ENCODE measurements at places on chromosomes 4 and X. TPM values are rescaled to one million over a fixed set of nuclear protein-coding genes. Genes with fewer than 3 reads are reported as not detected.

Gene ADH1C
- not detected for total RNA-seq

Gene MYL5
- total RNA-seq = 14.0 TPM

Gene GPC3
- 0.98 TPM for total RNA-seq

Gene LANCL3
- 2.4 TPM for total RNA-seq

DNA sequence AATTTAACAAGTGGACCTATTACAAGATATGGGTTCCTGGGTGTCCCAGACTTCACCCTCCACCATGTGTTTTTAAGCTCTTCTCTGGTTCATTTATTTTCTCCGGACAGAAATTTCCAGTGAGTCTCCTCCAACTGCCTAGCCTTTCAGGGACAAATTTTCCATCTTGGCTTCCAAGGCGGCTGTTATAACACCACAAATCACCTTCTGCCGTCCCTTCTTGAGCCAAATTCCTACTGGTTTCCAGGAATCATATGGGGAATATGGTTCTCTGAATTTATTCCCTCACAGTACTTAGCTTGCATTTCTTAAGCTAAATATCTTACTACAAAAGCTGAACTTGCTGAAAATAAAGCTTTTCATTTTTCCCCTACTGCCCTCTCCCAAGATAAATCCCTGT is 18.8 kb downstream of the NEXMIF start:
- H3K4me1 ChIP-seq = no peaks in the 10 kb centered on the region
- no peaks in the 10 kb centered on the region for H3K27me3 ChIP-seq
- DNase-seq = no peak
- H3K4me3 ChIP-seq = no peak overlapping the region
- H3K36me3 ChIP-seq = no peaks in the 10 kb centered on the region

GRCh38 chrX:67544281-67545035 is 637 bp downstream of the AR start:
- H3K27ac ChIP-seq = no peak overlapping the region
- no peaks in the 10 kb centered on the region for H3K36me3 ChIP-seq
- no peak overlapping the region for H3K4me3 ChIP-seq
- DNase-seq = no peak
- no peaks in the 10 kb centered on the region for H3K27me3 ChIP-seq

GRCh38 chrX:10062352-10062751 is 94.4 kb upstream of the CLCN4 start:
- H3K4me3 ChIP-seq = no peak overlapping the region
- H3K36me3 ChIP-seq = no peaks in the 10 kb centered on the region
- no peaks in the 10 kb centered on the region for H3K27me3 ChIP-seq

DNA sequence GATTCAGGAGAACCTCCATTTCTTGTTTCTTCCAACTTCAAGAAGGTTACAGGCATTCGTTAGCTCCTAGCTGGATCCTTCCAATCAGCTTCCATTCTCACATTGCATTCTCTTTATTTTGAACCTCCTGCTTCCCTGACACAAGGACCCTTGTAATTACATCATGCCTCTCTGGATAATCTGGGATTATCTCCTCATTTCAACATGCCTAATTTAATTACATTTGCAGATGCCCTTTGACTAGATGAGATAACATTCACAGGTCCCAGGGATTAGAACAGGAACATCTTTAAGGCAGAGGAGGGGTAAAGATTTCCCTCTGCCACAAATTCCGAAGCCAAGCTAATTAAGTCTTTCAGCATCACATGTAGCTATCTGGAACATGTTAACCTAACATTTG is 753.8 kb upstream of the PCDH7 start:
- H3K4me3 ChIP-seq = no peak overlapping the region
- H3K4me1 ChIP-seq = no peaks in the 10 kb centered on the region
- H3K27ac ChIP-seq = no peak overlapping the region

DNA sequence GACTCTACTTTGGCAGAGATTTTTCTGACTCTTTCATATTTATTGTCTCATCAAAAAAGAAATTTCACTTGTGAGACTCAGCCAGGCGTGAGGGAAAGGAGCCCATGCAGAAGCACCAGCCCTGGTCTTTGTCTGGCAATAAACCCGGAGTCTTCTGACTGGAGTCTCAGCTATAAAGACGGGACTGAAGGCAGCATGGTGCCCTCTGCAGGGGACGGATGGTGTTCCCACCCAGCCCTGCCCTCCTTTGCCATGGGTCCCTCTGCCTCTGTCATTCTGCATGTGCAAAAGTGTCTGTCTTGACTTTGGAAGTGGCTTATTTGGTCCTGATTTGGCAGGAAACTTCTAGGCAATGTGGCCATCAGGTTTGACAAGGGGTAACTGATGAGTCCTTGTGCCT is 14.2 kb downstream of the ZNF185 start:
- H3K27ac ChIP-seq = no peak overlapping the region
- H3K4me3 ChIP-seq = no peak overlapping the region
- no peak for DNase-seq
- H3K27me3 ChIP-seq = no peaks in the 10 kb centered on the region

GRCh38 chrX:44072631-44073030 is 99.4 kb upstream of the NDP start:
- no peak overlapping the region for H3K27ac ChIP-seq
- no peaks in the 10 kb centered on the region for H3K36me3 ChIP-seq
- no peak overlapping the region for H3K4me3 ChIP-seq
- H3K27me3 ChIP-seq = no peaks in the 10 kb centered on the region

DNA sequence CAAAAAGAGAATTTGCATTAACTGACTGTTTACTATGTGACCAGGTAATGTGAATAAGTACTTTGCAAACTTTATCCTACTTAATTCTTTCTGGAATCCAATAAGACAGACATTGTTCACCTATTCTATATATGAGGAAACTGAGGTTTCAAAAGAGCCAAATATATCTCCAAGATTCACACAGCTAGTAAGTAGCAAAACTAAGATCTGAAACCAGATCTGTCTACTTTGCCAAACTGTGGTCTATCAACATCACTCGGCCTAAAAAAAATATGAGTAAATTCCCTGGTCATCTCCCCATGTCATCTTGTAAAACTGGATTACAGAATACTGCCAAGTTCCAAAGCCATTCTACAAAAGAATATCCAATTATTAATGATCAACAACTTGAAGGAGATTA is 52.8 kb downstream of the ANAPC10 start:
- H3K27me3 ChIP-seq = no peaks in the 10 kb centered on the region
- no peak for DNase-seq
- H3K4me3 ChIP-seq = no peak overlapping the region
- H3K36me3 ChIP-seq = no peaks in the 10 kb centered on the region
- no peak overlapping the region for H3K27ac ChIP-seq

DNA sequence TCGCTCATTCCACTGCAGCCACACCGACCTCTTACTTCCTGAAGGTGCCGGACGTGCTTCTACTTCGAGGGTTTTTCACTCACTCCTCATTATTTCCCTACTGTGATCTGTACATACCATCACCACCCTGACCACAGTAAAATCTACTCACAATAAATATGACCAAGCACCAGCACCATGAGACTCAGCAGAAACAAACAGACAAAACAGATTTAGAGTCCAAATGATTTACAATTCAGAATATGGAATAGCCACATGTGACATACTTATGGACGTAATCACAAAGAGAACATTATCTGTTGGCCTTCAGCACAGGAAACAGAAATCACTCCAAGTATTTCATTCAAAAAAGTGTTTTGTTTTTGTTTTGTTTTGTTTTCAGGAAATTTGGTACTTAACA is 16.1 kb upstream of the KLB start:
- H3K4me3 ChIP-seq = no peak overlapping the region
- no peaks in the 10 kb centered on the region for H3K27me3 ChIP-seq
- H3K4me1 ChIP-seq = no peaks in the 10 kb centered on the region
- H3K36me3 ChIP-seq = no peaks in the 10 kb centered on the region

DNA sequence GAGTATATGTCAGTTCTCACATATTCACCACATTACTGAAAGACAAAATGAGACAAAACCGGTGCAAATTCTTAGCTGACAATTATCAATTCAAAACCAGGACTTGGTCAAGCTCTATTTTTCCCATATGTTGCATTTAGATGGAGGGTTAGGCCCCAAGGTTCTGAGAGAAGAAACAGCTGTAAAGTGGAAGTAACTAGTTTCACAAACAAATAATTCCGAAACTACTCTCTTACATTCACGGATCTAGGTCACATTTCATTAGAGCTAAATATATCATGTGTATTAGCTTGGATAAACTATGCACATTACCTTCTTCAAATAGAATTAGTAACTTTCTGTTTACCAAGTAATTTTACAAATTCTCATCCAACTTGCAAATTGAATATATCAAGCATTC is 3.7 kb upstream of the GABRA2 start:
- DNase-seq = no peak
- no peaks in the 10 kb centered on the region for H3K27me3 ChIP-seq
- no peaks in the 10 kb centered on the region for H3K4me1 ChIP-seq
- no peaks in the 10 kb centered on the region for H3K36me3 ChIP-seq

GRCh38 chrX:40700640-40701342 is 34.6 kb downstream of the MED14 start:
- H3K27me3 ChIP-seq = no peaks in the 10 kb centered on the region
- H3K36me3 ChIP-seq = no peaks in the 10 kb centered on the region
- DNase-seq = no peak
- H3K4me1 ChIP-seq = no peaks in the 10 kb centered on the region

GRCh38 chr4:534576-535151 is 35.7 kb downstream of the PIGG start:
- H3K27me3 ChIP-seq = no peaks in the 10 kb centered on the region
- no peak overlapping the region for H3K27ac ChIP-seq
- DNase-seq = no peak
- H3K4me1 ChIP-seq = no peaks in the 10 kb centered on the region
- H3K36me3 ChIP-seq = peaks cover 13% of the 10 kb centered on the region
- H3K4me3 ChIP-seq = no peak overlapping the region

DNA sequence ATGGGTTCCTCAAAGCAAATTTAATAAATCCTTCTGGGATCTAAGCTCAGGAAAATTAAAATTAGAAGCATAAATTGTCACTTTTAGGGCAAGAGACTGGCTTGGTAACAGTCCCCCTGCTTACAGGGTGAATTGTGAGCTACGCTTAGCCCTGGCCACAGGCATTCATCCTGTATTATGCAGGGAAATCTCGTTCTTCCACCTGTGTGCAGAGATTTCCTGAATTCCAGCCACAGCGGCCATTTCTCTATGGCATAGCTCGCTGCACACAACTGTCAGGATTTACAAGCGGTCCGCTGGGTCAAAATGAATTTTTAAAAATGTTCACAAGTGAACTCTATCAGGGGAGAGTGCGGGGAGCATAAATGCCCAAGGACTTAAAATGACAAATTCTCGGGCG is 111.9 kb downstream of the DCTD start:
- H3K4me3 ChIP-seq = no peak overlapping the region
- H3K4me1 ChIP-seq = peaks cover 20% of the 10 kb centered on the region
- H3K36me3 ChIP-seq = no peaks in the 10 kb centered on the region
- DNase-seq = no peak
- H3K27me3 ChIP-seq = no peaks in the 10 kb centered on the region
- no peak overlapping the region for H3K27ac ChIP-seq

DNA sequence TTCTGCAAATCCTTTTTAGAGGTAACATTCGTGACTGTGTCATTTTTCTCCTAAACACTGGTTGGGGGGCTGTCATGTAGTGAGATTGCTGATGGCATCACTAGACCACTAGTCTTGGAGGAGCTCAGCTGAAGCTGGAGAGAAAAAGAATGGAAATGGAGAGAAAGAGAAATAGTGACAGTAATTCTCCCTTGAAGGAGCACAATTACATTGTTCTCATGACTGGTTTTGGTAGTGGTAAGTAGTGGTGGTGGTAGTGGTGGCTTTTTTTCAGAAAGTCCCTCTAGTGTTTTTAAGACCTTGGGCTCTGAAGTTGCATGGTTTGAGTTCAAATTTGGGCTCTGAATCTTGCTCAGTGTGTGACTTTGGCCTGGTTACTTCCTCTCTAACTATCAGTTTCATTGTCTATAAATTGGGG is 99.8 kb downstream of the LARP7 start:
- H3K27ac ChIP-seq = no peak overlapping the region
- H3K4me1 ChIP-seq = peaks cover 8% of the 10 kb centered on the region
- H3K27me3 ChIP-seq = no peaks in the 10 kb centered on the region
- H3K4me3 ChIP-seq = no peak overlapping the region
- H3K36me3 ChIP-seq = no peaks in the 10 kb centered on the region

- no peak for DNase-seq
- peaks cover 17% of the 10 kb centered on the region for H3K4me1 ChIP-seq
- peaks cover 7% of the 10 kb centered on the region for H3K36me3 ChIP-seq
- H3K27me3 ChIP-seq = no peaks in the 10 kb centered on the region
Observed at GRCh38 chr4:101334963-101335572, 12.3 kb downstream of the PPP3CA start.

DNA sequence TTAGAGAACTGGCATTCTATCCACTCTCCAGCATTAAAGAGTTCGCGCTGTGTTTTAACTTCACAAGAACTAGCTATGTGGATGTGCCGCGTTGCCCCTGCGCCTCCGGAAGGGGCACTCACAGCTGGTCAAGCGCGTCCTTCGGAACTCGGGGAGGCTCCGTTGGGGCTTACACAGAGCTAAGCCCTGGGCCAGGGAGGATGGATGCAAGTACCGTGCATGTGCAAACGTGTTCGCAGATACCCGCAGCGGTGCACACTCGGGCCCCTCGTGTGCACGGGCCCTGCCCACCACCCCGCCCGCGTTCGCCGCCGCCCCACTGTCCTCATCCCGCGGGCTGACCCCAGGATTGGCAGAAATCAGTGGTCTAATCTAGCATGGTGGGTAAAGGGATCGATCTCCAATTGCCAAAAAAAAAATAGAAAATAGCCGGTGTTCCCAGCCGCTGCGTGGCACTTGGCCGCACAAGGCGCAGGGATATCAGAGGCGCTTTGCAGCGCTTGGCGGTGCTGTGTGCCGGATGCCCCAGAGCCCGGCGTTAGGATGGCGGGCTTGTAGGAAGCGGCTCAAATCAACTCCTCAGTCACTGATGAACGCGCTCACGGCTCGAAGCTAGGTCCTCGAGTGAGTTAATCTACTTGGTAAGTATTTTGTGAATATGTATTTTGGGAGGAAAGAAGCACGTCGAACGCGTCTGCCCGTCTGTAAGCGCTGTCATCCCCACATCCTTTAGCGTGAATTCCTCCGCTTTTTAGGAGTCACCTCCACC is 989 bp upstream of the PCDH10 start:
- no peak overlapping the region for H3K4me3 ChIP-seq
- H3K27me3 ChIP-seq = no peaks in the 10 kb centered on the region
- H3K36me3 ChIP-seq = no peaks in the 10 kb centered on the region
- no peak overlapping the region for H3K27ac ChIP-seq
- no peak for DNase-seq

- no peak for DNase-seq
- no peak overlapping the region for H3K27ac ChIP-seq
- H3K4me3 ChIP-seq = no peak overlapping the region
- no peaks in the 10 kb centered on the region for H3K36me3 ChIP-seq
- no peaks in the 10 kb centered on the region for H3K4me1 ChIP-seq
- H3K27me3 ChIP-seq = no peaks in the 10 kb centered on the region
Observed at GRCh38 chr4:18722748-18723191, 701.2 kb upstream of the LCORL start.

- no peaks in the 10 kb centered on the region for H3K27me3 ChIP-seq
- H3K4me1 ChIP-seq = no peaks in the 10 kb centered on the region
- no peaks in the 10 kb centered on the region for H3K36me3 ChIP-seq
- H3K4me3 ChIP-seq = no peak overlapping the region
- H3K27ac ChIP-seq = no peak overlapping the region
Observed at GRCh38 chr4:86878640-86879039, 13.6 kb downstream of the C4orf36 start.

- H3K27ac ChIP-seq = no peak overlapping the region
- no peak overlapping the region for H3K4me3 ChIP-seq
- no peaks in the 10 kb centered on the region for H3K27me3 ChIP-seq
Observed at GRCh38 chrX:9249051-9249846, 215.3 kb upstream of the FAM9B start.

- DNase-seq = no peak
- H3K27me3 ChIP-seq = no peaks in the 10 kb centered on the region
- H3K36me3 ChIP-seq = no peaks in the 10 kb centered on the region
- no peak overlapping the region for H3K4me3 ChIP-seq
Observed at GRCh38 chrX:111308039-111308438, 37.8 kb upstream of the CAPN6 start.
